ENCODE measurements at places on chromosomes 7 and 10. TPM values are rescaled to one million over a fixed set of nuclear protein-coding genes. Genes with fewer than 3 reads are reported as not detected.

The FAM24B gene
- total RNA-seq, result 2.3 TPM

The LBX1 gene
- total RNA-seq, result 3.3 TPM

The GPC2 gene
- 3.9 TPM for total RNA-seq

DNA sequence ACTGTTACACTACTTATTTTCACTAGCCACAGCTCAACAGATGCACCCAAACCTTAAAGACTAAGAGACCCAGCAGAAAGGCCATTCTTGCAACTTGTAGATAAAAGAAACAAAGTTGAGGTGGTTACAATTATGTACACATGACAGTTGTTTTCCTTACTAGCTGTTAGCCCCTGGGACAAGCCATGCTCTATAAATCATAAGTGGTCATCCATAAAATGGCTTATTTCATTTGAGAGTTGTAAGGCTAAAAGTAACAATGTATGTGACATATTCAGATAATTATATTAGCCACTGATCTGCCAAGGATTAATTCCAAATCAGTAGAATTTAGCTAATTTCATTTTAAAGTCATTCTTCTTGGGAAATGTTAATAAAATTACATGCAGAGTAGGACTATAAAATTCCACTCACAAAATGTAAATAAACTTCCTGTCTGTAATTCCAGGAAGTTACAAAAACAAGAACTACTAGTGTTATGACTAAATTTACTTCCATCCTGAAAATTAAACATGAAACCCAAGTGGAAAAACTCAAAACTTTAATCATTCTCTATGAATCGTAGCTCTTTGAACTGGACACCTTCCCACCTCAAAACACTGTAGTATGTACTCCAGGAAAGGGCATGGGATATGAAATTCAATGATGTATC, 13.3 kb downstream of the SLC37A3 start:
- H3K4me1 ChIP-seq, result no peaks in the 10 kb centered on the region
- DNase-seq, result no peak
- no peak overlapping the region for H3K4me3 ChIP-seq
- H3K36me3 ChIP-seq, result peaks cover 16% of the 10 kb centered on the region
- no peaks in the 10 kb centered on the region for H3K27me3 ChIP-seq
- H3K27ac ChIP-seq, result no peak overlapping the region

GRCh38 chr7:158407581-158408317, 179.9 kb downstream of the PTPRN2 start:
- H3K4me1 ChIP-seq, result peaks cover 2% of the 10 kb centered on the region
- no peaks in the 10 kb centered on the region for H3K36me3 ChIP-seq
- peaks cover 3% of the 10 kb centered on the region for H3K27me3 ChIP-seq
- DNase-seq, result peak; percentile 82

GRCh38 chr10:22285130-22285529, 31.1 kb upstream of the COMMD3 start:
- H3K4me1 ChIP-seq, result no peaks in the 10 kb centered on the region
- peak; percentile 16 for DNase-seq
- H3K4me3 ChIP-seq, result no peak overlapping the region
- H3K27ac ChIP-seq, result no peak overlapping the region
- peaks cover under 1% of the 10 kb centered on the region for H3K27me3 ChIP-seq

- no peak for DNase-seq
- H3K27ac ChIP-seq, result no peak overlapping the region
- no peaks in the 10 kb centered on the region for H3K4me1 ChIP-seq
- no peaks in the 10 kb centered on the region for H3K27me3 ChIP-seq
- no peaks in the 10 kb centered on the region for H3K36me3 ChIP-seq
Observed at GRCh38 chr7:34757570-34758110, 99.6 kb downstream of the NPSR1 start.

DNA sequence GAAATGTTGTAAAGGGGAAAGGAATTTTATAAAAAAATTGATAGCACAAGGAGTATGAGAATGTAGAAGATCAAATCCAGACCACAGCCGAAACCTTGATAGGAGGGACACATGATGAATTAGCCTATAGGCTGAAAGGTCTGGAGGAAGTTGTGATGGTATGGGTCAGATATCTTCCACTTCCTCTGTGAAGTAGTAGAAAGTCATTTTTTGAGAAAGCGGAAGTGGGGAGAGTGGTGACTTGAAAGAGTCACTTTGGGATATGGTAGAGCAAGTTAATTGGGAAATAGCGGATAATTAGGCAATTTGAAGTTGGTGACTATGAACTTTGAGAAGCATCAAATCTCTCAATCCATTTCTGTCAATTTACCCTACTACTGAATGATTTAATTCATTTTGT, 99.4 kb downstream of the GRM8 start:
- no peak for DNase-seq
- H3K27me3 ChIP-seq, result no peaks in the 10 kb centered on the region
- H3K4me3 ChIP-seq, result no peak overlapping the region
- H3K27ac ChIP-seq, result no peak overlapping the region
- H3K4me1 ChIP-seq, result no peaks in the 10 kb centered on the region

DNA sequence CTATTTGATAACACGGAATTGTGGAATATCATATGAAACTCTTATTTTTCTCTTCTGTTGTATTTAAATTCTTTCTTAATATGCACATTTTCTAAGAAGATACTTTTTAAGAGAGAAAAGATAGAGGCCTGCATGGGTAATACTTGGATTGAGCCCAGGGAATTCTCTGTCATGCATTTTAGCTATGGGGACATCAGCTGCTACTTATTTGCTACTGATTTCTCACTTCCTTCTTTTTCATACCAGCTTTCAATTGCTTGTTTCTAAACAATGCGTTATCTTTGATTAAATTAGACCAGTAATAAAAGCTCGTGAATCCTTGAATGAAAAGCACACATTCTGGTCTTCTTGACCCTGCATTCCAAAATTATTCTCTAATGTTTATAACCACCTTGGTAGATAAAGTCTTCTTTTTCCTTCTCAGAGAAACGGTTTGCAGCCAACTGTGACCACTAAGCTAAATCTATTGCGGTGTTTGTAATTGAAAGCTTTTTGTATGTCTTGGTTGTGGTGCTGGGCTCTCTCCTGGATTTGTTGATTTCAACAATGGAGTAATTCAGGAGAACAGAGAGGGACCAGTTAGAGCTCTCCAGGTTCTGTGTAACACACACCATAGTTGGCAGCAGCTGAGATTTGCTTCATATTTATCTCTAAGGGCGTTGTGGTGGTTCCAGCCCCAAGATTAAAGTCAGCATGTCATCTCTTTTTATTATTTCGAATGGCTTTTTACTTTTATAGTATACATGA, 139.3 kb downstream of the PPP1R9A start:
- peak; percentile 82 for DNase-seq
- no peaks in the 10 kb centered on the region for H3K36me3 ChIP-seq
- no peak overlapping the region for H3K4me3 ChIP-seq
- H3K27me3 ChIP-seq, result no peaks in the 10 kb centered on the region

- no peaks in the 10 kb centered on the region for H3K4me1 ChIP-seq
- no peak overlapping the region for H3K27ac ChIP-seq
- no peaks in the 10 kb centered on the region for H3K27me3 ChIP-seq
- no peak overlapping the region for H3K4me3 ChIP-seq
- no peaks in the 10 kb centered on the region for H3K36me3 ChIP-seq
Observed at GRCh38 chr7:134480730-134481129, 21.8 kb upstream of the AKR1B1 start.

- H3K27me3 ChIP-seq, result no peaks in the 10 kb centered on the region
- peak overlapping the region; percentile 6 for H3K4me3 ChIP-seq
- no peak overlapping the region for H3K27ac ChIP-seq
Observed at GRCh38 chr10:34116220-34116641, 698.9 kb downstream of the PARD3 start.

- H3K4me3 ChIP-seq, result no peak overlapping the region
- peak overlapping the region; percentile 42 for H3K27ac ChIP-seq
- peaks cover 16% of the 10 kb centered on the region for H3K4me1 ChIP-seq
- peak; percentile 33 for DNase-seq
Observed at GRCh38 chr10:69065406-69066361, 22.2 kb upstream of the SRGN start.

DNA sequence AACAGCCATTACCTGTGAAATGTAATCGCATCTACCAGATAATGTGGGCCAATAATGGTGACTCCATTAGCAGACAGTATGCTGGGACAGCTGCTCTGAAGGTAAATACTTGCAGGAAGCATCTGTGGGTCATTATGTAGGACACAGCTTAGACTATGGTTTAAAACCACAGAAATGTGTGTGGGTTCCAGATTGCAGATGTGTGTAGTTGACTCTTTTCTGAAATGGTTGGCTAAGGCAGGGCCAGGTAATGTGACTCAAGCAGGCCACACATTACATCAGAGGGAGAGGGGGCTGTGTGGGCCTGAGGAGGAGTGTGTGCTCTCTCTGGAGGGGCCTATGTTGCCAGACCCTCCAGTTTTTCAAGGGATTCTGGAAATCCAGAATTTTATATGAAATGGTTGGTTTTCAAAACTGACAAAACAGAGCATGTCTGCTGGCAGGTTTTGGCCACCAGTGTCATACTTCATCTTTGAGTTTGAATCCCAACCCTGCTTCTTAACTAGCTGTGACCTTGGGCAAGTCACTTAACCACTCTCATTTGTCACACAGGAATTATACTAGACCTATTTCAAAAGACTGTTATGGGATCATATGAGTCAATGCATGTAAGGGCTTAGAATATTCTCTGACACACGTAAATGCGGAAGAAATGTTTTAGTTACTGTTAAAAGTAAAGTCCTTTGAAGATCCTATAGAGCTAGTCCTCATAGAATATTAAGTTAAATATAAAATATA, 64.5 kb downstream of the MCMBP start:
- no peak overlapping the region for H3K4me3 ChIP-seq
- peaks cover 8% of the 10 kb centered on the region for H3K36me3 ChIP-seq
- DNase-seq, result no peak
- no peaks in the 10 kb centered on the region for H3K4me1 ChIP-seq

- H3K4me1 ChIP-seq, result peaks cover 50% of the 10 kb centered on the region
- no peak overlapping the region for H3K27ac ChIP-seq
- H3K36me3 ChIP-seq, result no peaks in the 10 kb centered on the region
- H3K4me3 ChIP-seq, result no peak overlapping the region
- H3K27me3 ChIP-seq, result peaks cover 2% of the 10 kb centered on the region
Observed at GRCh38 chr7:81926-82756, 110.2 kb upstream of the FAM20C start.

DNA sequence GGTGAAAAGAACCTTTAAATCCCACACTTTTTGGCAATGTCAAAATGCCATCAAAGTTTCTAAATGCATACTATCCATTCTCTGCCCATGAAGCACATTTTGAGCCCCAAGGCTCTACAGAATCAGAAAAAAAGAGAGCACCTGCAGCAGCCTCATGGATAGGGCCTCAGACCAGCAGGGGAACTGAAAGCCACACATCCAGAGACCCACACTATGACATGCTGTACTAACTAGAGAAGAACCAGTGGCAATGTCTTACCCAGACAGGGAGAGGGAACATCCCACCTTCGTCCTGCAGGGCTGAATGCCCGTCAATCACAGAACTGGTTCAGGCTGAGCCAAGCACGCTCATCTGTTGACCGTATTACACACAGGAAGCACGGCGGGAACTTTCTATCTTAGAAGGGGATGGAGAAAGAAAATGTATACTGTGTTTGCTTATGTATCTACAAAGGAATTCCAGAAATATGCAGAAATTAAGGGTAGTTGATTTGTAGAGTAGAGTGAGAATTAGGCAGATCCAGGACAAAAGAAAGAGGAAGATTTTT, 237.2 kb downstream of the GLI3 start:
- H3K4me3 ChIP-seq, result no peak overlapping the region
- peaks cover 13% of the 10 kb centered on the region for H3K4me1 ChIP-seq
- H3K36me3 ChIP-seq, result peaks cover 9% of the 10 kb centered on the region
- no peaks in the 10 kb centered on the region for H3K27me3 ChIP-seq
- no peak overlapping the region for H3K27ac ChIP-seq
- no peak for DNase-seq

- H3K4me3 ChIP-seq, result peak overlapping the region; percentile 20
- peak overlapping the region; percentile 70 for H3K27ac ChIP-seq
- DNase-seq, result peak; percentile 55
- no peaks in the 10 kb centered on the region for H3K36me3 ChIP-seq
- peaks cover 3% of the 10 kb centered on the region for H3K27me3 ChIP-seq
- H3K4me1 ChIP-seq, result peaks cover 41% of the 10 kb centered on the region
Observed at GRCh38 chr10:78266741-78267469, 233.2 kb downstream of the RPS24 start.

DNA sequence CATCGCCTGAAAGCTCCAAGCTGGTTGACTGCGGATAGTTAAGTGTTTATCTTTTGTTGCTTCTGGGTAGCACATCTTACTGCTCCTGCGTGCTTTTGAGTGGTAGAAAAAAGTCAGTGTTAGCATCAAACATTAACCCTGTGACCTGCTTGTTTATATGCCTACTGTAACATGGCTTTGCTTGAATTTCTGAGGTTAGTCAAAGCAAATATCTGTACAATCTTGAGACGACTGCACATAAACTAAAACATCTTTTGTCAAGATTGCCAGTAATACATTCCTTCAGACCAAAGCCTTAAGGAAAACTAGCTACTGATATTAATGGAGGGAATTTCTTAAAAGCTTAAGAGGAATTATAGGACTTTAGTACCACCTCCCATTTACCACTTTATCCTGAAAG, 163.7 kb downstream of the BAMBI start:
- H3K27ac ChIP-seq, result peak overlapping the region; percentile 15
- peaks cover 3% of the 10 kb centered on the region for H3K4me1 ChIP-seq
- H3K27me3 ChIP-seq, result no peaks in the 10 kb centered on the region

GRCh38 chr7:130884437-130885417, 150.7 kb upstream of the KLF14 start:
- no peaks in the 10 kb centered on the region for H3K36me3 ChIP-seq
- no peak overlapping the region for H3K4me3 ChIP-seq
- H3K4me1 ChIP-seq, result no peaks in the 10 kb centered on the region
- H3K27me3 ChIP-seq, result peaks cover 4% of the 10 kb centered on the region
- no peak for DNase-seq
- no peak overlapping the region for H3K27ac ChIP-seq

Measured in muscle of leg (tissue), 16 donors.